Posterior cingulate gyrus (tissue), 11 donors: ENCODE measurements at places on chromosomes 4 and X.

GRCh38 chrX:155888139-155888538 lies 7.0 kb downstream of the VAMP7 start:
- no peak for DNase-seq

GRCh38 chr4:26022346-26023202 lies 108.6 kb downstream of the SMIM20 start:
- no peak for DNase-seq

DNA sequence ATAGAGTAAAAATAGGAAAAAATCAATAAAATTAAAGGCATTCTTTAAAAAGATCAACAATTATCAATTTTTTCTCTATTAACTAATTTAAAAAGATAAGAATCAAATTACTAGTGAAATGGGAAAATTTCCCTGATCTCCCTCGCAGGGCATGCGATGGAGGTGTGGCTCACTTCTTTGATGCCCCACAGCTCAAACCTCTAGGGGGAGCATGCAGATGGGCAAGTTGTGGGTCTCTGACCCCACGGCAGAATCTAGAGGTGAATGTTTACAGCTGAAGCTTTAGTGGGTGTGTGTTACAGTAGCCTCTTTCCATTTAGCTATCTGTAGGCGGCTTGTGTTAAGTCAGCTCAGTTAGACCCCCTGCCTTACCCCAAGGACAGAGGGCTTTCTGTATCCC lies 1348.8 kb downstream of the PCDH18 start:
- no peak for DNase-seq

DNA sequence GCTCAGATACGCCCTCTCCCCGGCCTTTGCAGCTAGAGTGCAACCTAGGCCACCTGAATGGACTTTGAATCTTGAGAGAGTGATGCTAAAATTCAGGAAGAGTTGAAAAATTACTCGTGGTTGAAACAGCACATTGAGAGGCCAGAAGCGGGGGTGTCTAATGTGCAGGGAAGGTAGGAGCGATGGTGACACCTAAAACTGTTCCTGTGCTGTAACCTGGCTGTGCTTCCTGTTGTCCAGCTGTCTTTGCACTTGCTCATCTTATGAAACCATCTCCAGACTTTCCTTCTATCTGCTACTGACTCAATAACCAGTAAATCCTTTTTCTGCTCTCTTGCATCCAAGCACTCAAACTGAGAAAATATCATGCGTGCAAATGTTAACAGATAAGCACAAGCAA lies 106.4 kb upstream of the RPS6KA3 start:
- no peak for DNase-seq

- DNase-seq, result no peak
These were observed 4.2 kb downstream of the MID1 start for GRCh38 chrX:10615931-10616774.

GRCh38 chr4:119629142-119629471 lies 503 bp upstream of the PDE5A start:
- no peak for DNase-seq

- peak; percentile 96 for DNase-seq
These were observed at the start of gene ARMCX6 for GRCh38 chrX:101617211-101618191. Gene ARMCX6 (minus strand): TSS chrX:101618000. CDS start chrX:101616620, 1,380 bp downstream.

GRCh38 chr4:123443401-123444289 lies 47.0 kb downstream of the SPRY1 start:
- DNase-seq, result no peak

GRCh38 chr4:109302361-109303139 lies at the start of gene COL25A1:
Gene COL25A1 (minus strand): TSS chr4:109302658.
- DNase-seq, result peak; percentile 85

- no peak for DNase-seq
These were observed 158.6 kb upstream of the ADGRL3 start for GRCh38 chr4:61041527-61041926.
